Activated B cell treated with CpG ODN at 0.5 μM for 24 hours (primary cell): ENCODE measurements at places on chromosomes 1 and 21.

- no peak for DNase-seq
These were observed 183.3 kb upstream of the ADGRL2 start for GRCh38 chr1:81617308-81617967.

GRCh38 chr21:24714646-24715200 lies 892.6 kb downstream of the MRPL39 start:
- no peak for DNase-seq

- no peak for DNase-seq
These were observed 159.5 kb downstream of the ETS2 start for GRCh38 chr21:38965241-38965640.

DNA sequence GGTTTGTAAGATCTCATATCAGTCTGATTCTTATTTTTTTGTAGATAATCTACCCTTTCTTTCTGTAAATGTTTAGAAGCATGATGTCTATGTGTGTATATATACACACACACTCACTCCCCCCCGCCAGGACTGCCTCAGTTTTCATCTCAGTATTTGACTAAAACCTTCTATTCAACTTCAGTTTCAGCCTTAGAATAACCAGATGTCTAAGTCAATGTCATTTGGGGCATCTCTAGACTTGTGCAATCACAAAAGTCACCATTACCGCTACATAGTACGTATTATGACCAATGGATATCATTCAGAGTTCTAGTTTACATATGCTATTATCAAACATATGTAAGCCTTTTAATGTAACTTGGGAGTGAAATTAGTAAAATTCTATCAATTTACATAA lies 53.3 kb upstream of the BOLA1 start:
- no peak for DNase-seq

DNA sequence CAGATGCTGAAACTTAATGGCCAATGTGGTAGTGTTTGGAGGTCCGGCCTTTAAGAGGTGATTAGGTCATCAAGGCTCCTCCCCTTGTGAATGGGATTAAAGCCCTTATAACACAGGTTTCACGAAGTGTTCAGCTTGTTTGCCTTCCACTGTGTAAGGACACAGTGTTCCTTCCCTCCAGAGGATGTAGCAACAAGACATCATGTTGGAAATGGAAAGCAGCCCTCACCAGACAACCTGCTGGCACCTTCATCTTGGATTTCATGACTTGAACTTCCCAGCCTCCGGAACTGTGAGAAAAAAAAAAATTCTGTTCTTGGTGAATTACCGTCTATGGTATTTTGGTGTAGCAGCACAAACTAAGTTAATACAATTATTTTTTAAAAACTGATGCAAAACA lies 613.8 kb downstream of the KIF26B start:
- no peak for DNase-seq
